Activated naive CD4-positive, alpha-beta T cell treated with anti-CD3 and anti-CD28 coated beads, Interleukin-2, amount 10 ng/mL, durations not matched to agents 7 days and 5 days (primary cell): ENCODE measurements at places on chromosomes 3 and 15.

GRCh38 chr3:47961815-47962606 lies 54.2 kb downstream of the MAP4 start:
- peak overlapping the region; percentile 35 for H3K27ac ChIP-seq
- DNase-seq, result peak; percentile 67
- peaks cover 6% of the 10 kb centered on the region for H3K36me3 ChIP-seq
- H3K27me3 ChIP-seq, result no peaks in the 10 kb centered on the region
- no peak overlapping the region for H3K4me3 ChIP-seq

DNA sequence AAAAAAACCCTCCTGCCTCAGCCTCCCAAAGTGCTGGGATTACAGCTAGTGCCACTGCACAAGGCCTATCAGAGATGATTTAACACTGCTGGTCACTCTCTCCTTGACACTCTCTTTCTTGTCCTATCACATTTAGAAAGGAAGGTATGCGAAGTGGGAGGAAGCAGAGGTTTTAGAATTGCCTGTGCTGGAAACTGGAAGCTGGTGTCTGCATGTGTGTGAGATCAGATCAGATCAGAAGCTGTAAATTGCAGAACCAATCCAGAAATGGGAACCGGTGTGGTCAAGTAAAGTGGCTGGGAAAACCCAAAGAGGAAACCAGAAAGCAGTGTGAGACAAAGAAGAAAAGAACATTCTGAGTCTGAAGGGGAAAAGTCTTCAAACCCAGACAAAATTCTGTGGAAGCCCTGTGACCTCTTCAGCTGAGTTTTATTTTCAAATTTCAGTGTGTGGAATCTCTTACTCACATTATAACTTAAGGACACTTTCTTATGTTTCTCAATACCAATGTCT lies 2.8 kb downstream of the EFHB start:
- no peak for DNase-seq
- no peak overlapping the region for H3K27ac ChIP-seq
- peaks cover 21% of the 10 kb centered on the region for H3K4me1 ChIP-seq
- no peak overlapping the region for H3K4me3 ChIP-seq

- no peaks in the 10 kb centered on the region for H3K4me1 ChIP-seq
- no peaks in the 10 kb centered on the region for H3K36me3 ChIP-seq
- H3K27me3 ChIP-seq, result no peaks in the 10 kb centered on the region
- no peak for DNase-seq
Measured at GRCh38 chr3:37949866-37950265, 40.7 kb upstream of the VILL start.

DNA sequence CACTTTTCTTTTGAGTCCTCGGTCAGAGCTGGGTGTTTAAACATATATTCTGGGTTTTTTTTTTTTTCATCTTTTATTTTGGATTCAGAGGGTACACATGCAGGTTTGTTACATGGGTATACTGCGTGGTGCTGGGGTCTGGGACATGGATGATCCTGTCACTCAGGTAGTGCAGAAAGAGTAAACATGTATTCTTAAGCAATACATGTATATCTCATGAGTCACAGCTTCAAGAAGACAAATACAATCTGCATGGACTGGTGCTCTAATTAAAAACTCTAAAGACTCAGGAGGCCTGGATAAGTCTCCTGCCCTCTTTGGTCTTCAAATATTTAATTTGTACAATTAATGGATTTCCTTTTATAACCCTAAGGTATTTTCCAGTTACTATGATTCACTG lies 50.6 kb upstream of the PHLDB2 start:
- H3K27ac ChIP-seq, result no peak overlapping the region
- no peak for DNase-seq
- no peak overlapping the region for H3K4me3 ChIP-seq
- no peaks in the 10 kb centered on the region for H3K36me3 ChIP-seq

DNA sequence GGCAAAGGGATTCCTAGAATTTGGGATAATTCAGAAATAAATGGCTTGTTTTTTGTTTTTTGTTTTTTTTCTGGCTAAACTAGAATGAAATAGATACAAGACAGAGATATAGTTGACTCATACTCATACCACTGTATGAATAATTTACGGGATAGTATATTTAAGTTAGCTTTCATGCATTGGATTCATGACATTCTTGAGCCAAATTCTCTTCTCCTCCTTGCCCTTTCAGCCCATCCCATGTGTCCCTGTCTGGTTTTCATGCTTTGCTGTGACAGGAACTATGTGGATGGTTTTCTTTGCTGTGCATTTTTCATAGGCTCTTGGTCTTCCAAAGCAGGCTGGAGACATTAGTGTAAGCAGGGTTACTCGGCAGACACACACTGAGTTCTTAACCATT lies 66.6 kb upstream of the UMPS start:
- peaks cover 4% of the 10 kb centered on the region for H3K36me3 ChIP-seq
- peaks cover 24% of the 10 kb centered on the region for H3K4me1 ChIP-seq
- DNase-seq, result no peak
- H3K27ac ChIP-seq, result no peak overlapping the region

DNA sequence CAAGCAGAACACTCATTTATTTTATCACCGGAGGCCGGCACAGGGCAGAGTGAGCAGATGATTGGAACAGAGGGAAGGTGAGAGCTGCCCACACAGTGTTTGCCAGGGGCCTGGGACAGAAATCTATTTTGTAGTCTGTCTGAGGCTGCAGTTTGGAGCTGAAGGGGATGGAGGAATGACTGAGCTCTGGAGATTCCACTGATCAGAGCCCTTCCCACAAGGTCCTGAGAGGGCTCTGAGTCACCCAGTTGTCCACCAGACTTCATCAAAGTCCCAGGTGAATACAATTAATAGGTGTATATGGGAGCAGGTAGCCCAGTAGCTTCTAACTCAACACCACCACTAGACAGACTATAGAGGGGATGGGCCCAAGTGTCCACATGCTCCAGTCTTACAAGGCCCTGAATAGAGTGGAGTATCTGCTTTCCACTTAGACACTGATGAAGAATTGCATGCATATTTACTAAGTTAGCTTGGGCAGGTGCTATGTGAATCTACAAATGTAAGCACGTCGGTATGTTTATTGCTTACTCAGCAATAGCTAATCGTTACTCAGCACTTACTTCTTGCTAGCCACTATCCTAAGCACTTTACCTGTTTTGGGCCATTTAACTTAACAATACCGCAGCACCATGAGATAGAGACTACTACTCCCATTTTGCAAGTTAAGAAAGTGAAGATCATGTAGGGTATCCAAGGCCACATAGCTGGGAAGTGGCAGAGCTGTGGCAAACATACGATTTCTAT lies 2.7 kb upstream of the STARD5 start:
- H3K4me3 ChIP-seq, result no peak overlapping the region
- H3K36me3 ChIP-seq, result peaks cover 5% of the 10 kb centered on the region

GRCh38 chr15:95590533-95591044 lies 739.9 kb upstream of the NR2F2 start:
- H3K27ac ChIP-seq, result no peak overlapping the region
- no peak overlapping the region for H3K4me3 ChIP-seq
- H3K36me3 ChIP-seq, result no peaks in the 10 kb centered on the region
- H3K4me1 ChIP-seq, result no peaks in the 10 kb centered on the region
- H3K27me3 ChIP-seq, result no peaks in the 10 kb centered on the region
- no peak for DNase-seq

DNA sequence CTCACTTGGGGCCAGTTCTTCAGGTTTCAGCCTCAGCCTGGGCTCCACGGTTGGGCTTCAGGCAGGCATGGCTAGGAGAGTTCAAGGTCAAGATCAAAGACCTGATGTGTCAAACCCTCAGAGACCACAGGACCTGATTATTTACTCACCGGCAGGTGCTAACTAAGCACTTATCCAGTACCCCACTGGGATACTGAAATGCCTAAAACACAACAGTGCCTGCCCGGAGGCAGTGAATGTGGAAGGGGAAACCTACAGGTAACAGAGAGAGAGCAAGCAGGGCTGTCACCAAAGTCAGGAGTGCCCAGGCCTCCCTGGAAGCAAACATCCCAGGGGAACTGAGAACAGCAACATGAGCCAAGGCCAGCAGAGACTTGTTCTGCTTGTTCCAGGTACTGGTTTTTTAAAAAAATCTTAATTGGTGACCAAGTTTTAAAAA lies 6.7 kb downstream of the IDH2 start:
- H3K36me3 ChIP-seq, result peaks cover 44% of the 10 kb centered on the region
- peaks cover 74% of the 10 kb centered on the region for H3K4me1 ChIP-seq
- H3K4me3 ChIP-seq, result peak overlapping the region; percentile 39
- H3K27ac ChIP-seq, result peak overlapping the region; percentile 90
- no peak for DNase-seq

DNA sequence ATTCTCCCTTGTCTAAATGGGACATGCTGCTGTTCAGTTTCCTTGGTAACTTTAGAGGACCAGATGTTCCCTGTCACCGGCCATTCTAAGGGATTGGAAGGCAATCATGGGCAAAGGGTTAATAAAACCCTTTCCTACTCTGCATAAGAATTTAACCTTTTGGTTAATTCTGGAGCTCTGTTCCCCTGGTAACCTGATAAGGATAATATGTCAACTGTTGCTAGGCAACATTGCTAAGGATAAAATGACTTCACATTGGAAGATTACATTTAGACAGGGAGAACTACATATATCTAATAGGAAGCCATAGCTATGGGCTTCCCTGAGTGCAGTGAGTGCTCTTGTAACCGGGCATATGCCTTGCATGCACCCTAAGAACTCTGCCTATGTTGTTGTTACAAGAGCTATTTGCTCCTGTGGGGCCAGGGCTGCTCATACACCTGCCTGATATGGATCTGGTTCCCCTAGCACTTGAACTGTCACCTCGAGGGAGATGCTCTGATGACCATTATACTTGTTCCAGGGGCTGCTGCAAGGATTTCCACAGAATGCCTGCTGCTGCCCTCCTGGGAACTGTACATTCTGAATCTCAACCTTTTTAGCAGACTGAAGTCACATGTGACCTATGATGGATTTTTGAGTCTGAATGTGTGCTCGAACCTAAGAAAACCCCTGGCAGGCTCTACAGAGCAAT lies 326.3 kb upstream of the PDZRN3 start:
- H3K4me1 ChIP-seq, result no peaks in the 10 kb centered on the region
- no peak for DNase-seq
- no peak overlapping the region for H3K27ac ChIP-seq
- no peaks in the 10 kb centered on the region for H3K27me3 ChIP-seq
- no peaks in the 10 kb centered on the region for H3K36me3 ChIP-seq

DNA sequence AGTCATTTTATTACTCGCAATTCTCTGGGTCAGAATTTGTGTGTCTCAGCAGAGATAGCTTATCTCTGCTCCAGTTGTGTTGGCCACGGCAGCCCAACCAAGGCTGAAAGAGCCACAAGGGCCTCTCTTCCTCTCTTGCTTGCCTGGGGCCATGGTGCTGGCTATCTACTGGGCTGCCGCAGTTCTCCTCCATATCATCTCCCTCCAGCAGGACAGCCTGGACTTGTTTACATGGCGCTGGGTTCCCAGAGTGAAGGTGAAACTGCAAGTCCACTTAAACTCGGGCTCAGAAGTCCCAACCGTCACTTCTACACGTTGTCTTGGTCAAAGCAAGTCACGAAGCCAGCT lies 134.8 kb downstream of the UACA start:
- no peak for DNase-seq
- no peak overlapping the region for H3K4me3 ChIP-seq
- peaks cover 45% of the 10 kb centered on the region for H3K27me3 ChIP-seq
- H3K27ac ChIP-seq, result no peak overlapping the region

DNA sequence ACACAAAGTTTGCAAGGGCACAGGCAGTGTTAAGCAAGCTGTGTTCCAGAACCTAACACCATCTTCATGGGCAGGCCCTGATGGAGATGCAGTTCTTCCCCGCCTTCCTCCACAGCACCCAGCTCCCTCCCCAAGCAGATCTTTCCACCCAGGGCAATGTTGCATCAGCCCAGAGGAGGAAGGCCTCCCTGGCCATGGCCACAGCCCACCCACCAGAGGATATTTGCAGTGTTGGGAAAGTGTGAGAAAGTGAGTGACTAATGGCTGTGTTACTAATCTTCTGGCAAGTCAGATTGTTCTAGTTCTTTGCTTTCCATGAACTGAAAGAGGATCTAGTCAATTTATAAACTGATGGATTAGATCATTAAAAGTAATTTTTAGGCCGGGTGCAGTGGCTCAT lies 42.0 kb upstream of the ATP10A start:
- no peaks in the 10 kb centered on the region for H3K36me3 ChIP-seq
- H3K4me3 ChIP-seq, result no peak overlapping the region
- H3K27me3 ChIP-seq, result peaks cover 5% of the 10 kb centered on the region
- no peak for DNase-seq
- no peak overlapping the region for H3K27ac ChIP-seq

DNA sequence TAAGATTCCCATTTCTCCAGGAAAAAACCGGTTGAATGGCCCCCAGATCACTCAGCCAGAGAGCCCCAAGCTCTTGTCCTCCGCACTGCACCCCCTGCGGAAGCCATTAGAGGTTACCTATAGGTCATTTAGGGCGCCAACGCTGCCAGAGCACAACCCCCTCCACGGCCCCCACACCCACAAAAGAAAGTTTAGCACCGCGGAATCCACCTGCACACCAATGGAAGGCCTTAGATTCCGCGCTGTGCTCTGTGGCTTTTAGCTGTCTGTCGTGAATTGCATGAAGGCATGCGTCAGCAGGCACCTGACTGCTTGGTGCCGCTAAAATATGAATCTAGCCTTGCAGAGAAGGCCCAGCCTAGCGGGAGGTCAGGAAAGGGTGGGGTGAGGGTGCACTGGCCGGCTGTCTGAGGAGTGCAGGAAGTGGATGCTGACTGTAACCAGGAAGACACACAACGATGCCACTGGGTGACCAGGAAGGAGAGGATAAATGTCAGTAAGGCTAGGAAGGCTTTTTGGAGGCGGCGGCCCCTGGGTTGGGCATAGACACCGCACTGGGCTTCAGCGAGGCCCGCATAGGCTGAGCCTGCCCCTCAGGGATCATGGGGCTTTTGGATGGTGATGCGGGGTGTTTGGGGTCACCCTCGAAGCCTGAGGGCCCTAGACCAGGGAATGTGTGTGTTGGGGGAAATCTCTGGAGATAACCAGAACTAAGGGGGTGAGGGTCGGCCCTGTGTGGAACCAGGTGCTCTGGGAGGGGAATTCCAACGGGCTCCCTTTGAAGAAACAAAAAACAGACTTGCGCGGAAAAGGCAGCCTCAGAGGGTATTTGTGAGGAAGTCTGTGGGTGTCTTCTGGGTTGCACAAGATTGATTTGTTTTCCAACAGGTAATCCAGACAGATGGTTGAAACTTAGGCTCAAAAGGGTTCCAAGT lies 976 bp upstream of the NUP210 start:
- peak overlapping the region; percentile 99 for H3K27ac ChIP-seq
- no peaks in the 10 kb centered on the region for H3K27me3 ChIP-seq
- H3K36me3 ChIP-seq, result peaks cover 27% of the 10 kb centered on the region
- H3K4me1 ChIP-seq, result peaks cover 77% of the 10 kb centered on the region
- peak; percentile 88 for DNase-seq

GRCh38 chr3:114365909-114366308 lies 72.1 kb downstream of the TIGIT start:
- H3K27me3 ChIP-seq, result no peaks in the 10 kb centered on the region
- H3K4me1 ChIP-seq, result no peaks in the 10 kb centered on the region
- no peaks in the 10 kb centered on the region for H3K36me3 ChIP-seq
- no peak for DNase-seq
- no peak overlapping the region for H3K27ac ChIP-seq

GRCh38 chr3:141878817-141879216 lies 2.4 kb downstream of the ATP1B3 start:
- H3K4me3 ChIP-seq, result peak overlapping the region; percentile 88
- DNase-seq, result no peak
- peaks cover 60% of the 10 kb centered on the region for H3K4me1 ChIP-seq
- peaks cover 4% of the 10 kb centered on the region for H3K27me3 ChIP-seq
- peaks cover 21% of the 10 kb centered on the region for H3K36me3 ChIP-seq

- no peak for DNase-seq
- H3K27ac ChIP-seq, result no peak overlapping the region
- no peaks in the 10 kb centered on the region for H3K27me3 ChIP-seq
- no peaks in the 10 kb centered on the region for H3K36me3 ChIP-seq
- no peaks in the 10 kb centered on the region for H3K4me1 ChIP-seq
Measured at GRCh38 chr3:177633671-177634207, 436.5 kb upstream of the TBL1XR1 start.
